ENCODE measurements at places on chromosomes 7 and 10.

- no peak for ATAC-seq
Measured at GRCh38 chr7:136998495-136998894, 130.0 kb downstream of the CHRM2 start.

DNA sequence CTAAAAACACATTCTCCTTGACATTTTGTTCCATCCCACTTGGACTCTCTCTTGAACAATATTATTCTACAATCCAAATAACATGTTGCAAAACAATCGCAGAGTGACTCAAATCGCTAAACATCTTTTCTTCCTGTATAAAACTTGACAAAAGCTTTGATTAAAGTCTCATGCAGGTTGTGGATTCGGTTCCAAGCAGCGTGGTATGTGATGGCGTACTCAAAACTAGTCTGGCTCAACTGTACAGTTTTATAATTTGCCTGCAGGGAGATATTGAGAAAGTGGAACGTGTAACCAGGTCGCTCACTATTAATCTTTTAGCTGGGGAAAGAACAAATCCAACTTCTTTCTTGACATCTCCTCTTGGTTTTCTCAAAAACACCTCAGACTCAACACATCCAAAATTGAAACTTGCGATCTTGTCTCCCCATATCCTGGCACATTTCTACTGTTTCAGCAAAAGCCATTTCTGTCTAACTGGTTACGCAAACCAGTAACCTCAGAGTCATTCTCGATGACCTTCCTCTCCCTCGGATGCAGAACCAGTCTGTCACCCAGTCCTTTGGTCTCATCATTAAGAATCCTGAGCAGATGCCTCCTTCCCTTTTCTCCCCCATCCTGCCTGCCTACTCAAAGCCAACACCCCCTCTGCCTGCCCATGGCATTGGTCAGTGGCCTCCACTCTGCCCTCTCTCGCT lies 100.1 kb downstream of the CACNB2 start:
- ATAC-seq, result no peak

GRCh38 chr7:158741294-158741666 lies 36.7 kb upstream of the NCAPG2 start:
- no peak for ATAC-seq

DNA sequence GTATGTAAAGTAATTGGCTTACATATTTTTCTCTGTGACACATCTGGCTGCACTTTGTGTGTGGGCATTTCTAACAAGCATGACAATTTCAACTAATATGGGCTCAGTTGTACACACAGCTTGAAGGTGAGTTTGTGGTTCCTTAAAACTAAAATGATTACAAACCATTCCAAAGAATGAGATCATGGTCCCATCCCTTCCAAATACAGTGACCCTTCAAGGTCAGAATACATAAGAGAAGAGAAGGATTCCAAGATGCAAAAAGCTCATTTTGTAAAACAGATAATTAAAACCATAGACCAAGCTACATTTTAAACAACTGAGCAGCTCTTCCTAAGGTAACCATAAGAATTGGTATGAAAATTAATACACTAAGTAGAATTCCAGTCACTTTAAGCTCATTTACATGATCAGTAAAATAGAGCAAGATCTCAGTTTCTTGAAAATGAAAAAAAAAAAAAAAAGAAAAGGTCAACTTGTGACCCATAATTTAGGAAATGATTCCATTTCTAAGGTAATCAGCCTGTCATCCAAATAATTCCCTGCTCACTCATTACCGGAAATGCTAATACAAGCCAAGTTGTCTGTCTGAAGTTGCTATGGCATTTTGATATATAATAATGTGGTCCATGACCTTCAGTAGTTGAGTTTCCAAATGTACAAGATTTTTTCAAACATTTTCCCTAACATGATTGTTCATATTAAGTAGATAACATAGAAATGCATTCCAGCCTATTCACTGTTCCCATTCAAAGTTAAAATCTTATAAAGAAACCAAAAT lies 688.5 kb downstream of the PARD3 start:
- ATAC-seq, result no peak

DNA sequence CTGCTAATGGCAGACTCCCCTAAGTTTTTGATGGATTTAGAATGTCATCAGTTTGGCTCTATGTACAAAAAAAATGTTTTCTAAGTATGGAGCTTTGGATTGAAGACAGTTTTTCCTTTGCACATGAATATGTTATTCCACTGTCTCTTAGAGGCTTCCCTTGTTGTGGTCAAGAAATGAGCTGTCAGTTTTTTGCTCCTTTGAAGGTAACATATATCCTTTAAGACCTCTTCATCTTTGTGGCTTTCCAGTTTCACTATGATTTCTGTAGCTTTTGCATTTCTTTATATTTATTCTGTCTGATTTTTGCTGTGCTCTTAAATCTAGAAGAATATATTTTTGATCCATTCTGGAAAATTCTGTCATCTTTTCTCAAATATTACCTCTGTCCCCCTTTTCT lies 15.8 kb upstream of the ODAD2 start:
- ATAC-seq, result no peak

DNA sequence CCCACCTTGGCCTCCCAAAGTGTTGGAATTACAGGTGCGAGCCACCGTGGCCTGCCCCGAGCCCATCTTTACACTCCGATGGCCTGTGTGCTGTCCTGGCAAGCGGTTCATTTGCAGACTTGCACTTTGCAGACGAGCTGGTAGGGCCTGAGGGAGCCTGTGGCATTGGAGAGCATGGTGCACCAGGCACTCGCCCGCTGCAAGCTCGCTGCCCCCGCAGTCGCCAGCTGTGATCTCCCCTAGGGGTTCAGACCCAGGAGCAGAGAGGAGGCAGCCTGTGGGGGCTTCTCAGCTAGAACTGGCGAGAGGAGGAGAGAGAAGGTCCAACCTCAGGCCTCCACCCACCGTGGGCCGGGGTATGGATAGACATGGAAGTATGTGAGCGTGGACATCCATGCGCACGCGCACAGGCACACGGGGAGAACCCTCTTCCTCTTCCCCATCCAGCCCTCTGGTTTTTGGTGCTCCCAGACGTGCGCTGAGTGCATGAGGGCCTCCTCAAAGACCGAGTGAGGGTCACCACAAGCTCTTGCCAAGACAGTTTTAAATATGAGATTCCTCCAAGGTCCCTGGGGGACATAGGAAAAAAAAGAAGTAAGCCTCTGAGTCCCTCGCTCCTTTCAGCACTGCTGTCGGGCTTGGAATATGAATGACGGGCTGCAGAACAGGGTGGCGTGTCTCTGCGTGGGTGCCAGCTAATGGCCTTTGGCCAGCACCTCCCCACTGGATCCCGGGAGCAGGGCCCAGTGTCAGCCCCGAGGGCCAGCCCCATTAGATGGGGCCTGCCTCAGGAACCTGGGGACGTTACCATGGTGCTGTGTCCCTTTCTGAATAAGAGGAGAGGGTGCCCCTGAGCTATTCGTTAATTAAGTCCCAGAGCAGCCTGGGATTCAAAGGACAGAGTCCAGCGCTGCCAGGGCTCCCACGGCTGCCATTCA lies 15.1 kb upstream of the TTYH3 start:
- ATAC-seq, result no peak

GRCh38 chr7:22373911-22374310 lies 17.0 kb upstream of the RAPGEF5 start:
- no peak for ATAC-seq

DNA sequence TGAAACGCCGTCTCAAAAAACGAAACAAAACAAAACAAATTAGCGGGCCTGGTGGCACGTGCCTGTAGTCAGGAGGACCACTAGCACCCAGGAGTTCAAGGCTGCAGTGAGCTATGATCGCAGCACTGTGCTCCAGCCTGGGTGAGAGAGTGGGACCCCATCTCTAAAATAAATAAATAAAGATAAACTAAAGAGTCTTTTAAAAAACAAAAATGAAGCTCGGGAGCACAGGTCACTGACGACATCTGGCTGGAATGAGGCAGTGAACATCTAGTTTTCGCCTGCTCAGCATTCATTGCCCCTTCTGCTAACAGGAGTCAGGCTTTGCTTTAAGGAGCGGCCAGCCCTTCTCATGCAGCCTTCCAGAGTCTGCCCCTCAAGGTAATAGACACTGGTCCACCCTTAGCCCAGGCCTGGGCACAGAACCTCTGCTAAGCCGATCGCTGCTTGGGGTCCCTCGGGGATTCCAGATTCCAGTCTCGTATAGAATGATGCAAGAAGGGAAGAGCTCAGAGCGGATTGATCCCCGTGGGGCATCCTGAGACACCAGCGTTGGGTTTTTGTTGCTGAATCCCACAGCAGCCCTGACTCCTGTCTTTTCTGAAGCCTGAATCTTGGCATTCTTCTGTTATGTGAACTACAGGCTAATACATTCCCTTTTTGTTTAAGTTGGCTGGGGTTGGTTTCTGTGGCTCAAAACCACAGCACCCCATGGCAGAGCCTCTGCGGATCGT lies 14.2 kb upstream of the FOXK1 start:
- ATAC-seq, result peak; percentile 27

DNA sequence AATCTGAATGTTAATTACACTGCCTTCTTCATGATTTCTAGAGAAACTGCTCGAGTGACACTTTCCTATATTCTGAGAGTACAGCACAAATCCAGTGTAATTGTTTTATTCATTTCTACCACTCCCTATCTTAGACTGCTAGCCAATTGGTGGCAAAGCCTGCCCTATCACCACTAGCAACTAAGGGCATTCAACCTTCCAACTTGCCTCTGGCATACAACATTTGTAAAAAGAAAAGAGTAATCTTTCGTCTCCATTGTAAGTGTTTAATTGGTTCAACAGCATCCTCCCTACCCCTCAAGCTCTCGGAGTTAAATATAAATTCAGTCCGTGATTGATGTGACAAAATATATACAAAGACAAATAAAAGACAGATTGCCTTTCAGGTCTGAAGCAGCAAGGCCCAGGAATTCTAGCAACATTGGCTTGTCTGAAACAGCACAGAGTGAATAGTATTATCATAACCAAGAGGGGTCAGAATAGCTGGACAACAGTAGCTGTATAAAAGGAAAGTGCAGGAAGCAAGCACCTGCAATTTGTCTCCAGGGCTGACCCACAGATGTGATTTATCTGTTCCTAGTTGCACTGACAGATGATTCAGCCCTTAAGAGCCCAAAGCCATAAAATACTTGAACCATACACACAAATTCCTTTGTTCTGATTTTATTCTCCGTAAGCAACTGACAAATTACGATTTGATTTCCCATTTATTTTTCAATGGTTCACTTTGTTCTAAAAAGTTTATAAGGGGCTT lies 47.6 kb upstream of the ANKRD1 start:
- ATAC-seq, result peak; percentile 94

DNA sequence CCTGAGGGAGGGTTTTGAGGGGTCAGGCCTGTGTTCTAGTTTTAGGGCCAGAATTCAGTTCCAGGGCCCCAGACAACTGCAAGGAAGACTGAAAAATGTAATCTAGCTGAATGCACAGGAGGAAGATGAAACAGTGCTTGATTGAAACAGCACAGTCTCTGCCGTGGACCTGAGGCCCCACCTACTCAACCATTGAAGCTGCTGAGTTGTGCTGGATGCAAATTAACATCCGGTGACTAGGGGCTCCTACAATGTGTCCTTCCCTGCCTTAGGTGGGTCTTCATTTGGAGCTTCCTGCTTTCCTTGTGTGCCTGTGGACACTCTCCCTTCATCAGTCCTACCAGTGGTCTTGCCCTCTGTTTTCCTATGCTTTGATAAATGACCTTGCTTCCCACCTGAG lies 5.7 kb downstream of the GLRX3 start:
- ATAC-seq, result no peak

GRCh38 chr10:21369697-21370096 lies 155.8 kb downstream of the SKIDA1 start:
- ATAC-seq, result peak; percentile 4

DNA sequence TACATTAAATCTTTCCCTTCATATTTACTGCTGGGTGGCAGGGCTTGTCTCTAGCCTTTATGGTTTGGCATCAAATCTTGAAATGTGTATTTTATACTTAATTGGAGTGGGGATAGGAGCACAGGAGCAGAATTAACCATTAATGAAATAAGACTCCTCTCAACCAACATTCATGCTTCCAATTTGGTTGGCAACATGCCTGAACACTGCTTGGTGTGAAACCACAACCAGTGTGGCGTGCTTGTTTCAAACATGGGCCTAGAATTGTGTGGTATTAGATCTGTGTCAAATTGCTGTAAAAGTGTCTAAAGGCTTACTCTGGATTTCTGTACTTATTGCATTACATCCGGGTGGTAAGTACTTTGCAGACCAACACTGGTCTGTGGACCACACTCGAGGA lies 25.1 kb upstream of the VPS41 start:
- no peak for ATAC-seq

DNA sequence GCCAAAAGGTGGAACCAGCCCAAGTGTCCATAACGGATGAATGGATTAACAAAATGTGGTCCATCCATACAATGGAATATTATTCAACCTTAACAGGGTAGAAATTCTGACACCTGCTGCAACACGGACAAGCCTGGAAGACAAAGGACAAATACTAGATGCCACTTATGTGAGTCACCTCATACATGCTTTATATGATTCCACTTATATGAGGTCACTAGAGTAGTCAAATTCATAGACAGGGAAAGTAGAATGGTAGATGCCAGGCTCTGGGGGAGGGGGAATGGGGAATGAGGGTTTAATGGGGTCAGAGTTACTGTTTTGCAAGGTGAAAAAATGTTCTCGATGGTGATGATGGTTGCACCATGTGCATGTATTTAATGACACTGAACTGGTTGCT lies 34.0 kb upstream of the CYTH3 start:
- ATAC-seq, result peak; percentile 94

GRCh38 chr7:78178319-78178718 lies 379.7 kb downstream of the PHTF2 start:
- peak; percentile 58 for ATAC-seq

DNA sequence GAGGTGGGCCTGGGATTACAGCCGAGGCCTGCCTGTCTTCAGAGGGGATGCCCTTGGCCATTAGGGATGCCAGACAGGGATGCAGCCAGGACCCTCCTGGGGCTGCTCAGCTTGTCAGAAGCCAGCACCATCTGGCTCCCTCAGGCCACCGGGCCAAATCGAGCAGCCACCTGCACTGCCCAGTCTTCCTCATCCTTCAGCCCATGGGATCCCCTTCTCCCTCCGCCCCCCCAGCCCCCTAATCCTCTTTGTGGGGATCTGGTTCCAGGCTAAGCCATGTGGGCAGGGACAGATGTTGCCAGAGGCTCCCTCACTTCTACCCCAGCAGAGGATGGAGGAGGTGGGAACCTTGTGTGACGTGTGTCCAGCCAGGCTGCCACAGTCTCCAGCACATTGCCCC lies 137.4 kb upstream of the PPIF start:
- no peak for ATAC-seq

GRCh38 chr7:29150856-29151255 lies 4.5 kb upstream of the CPVL start:
- ATAC-seq, result no peak

- no peak for ATAC-seq
Measured at GRCh38 chr10:24721229-24722106, 2.2 kb downstream of the ARHGAP21 start.

- ATAC-seq, result peak; percentile 58
Measured at GRCh38 chr7:100983451-100984187, 14.3 kb downstream of the MUC12 start.

- ATAC-seq, result no peak
Measured at GRCh38 chr7:134427896-134428295, 31.0 kb downstream of the AKR1B1 start.

- no peak for ATAC-seq
Measured at GRCh38 chr7:105524840-105525239, 2.8 kb upstream of the PUS7 start.
